Stimulated activated CD8-positive, alpha-beta memory T cell treated with anti-CD3 and anti-CD28 coated beads, Interleukin-12 subunit alpha, Interleukin-12 subunit beta, amount 100 ng/mL, for 4 hours (primary cell): ENCODE measurements at places on chromosomes 7 and 10.

DNA sequence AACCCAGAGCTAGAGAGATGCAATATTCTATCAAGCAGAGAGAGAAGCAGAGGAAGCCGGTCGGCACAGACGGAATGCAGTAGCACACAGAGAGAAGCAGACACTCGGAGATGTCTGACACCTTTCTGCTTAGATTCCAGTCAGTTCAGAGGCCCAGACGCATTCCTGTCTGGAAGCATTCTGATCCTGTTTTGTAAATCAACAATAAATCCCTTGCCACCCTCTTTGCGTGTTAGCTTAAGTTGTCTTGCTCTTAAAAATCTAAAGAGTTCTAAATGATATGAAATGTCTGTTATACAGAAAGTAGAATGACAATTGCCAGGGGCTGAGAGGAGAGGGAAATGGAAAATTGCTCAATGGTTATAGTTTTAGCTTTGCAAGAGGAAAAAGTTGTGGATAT lies 27.4 kb upstream of the ATRNL1 start:
- DNase-seq: no peak

GRCh38 chr7:137804836-137805235 lies 41.9 kb downstream of the DGKI start:
- DNase-seq: no peak

- no peak for DNase-seq
These were observed 95.3 kb upstream of the CYP26C1 start for GRCh38 chr10:92965314-92965713.

GRCh38 chr7:16975712-16976111 lies 93.9 kb upstream of the AGR3 start:
- DNase-seq: no peak

- DNase-seq: no peak
These were observed 78.5 kb upstream of the PDCD4 start for GRCh38 chr10:110793128-110793812.

GRCh38 chr10:70891627-70892026 lies 3.3 kb upstream of the PCBD1 start:
- no peak for DNase-seq

DNA sequence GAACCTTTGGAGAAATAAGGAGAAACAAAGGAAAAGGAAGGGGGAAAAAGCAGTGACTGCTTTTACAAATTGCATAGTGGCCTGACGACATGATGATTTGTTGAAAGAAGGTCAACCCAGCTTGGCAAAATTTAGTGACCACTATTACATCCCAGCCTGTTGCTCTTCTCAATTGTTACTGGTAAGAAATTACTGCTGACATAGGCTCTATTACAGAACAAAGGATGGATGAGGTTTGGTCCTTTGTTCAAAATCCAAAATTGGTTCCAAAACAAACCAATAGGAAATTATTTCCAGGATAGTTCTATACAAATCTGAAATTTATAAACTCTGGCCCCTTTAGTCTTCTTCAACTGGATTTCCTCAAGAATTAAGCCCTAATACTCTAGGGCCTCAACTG lies 39.6 kb downstream of the USP54 start:
- DNase-seq: no peak

- DNase-seq: no peak
These were observed 49.4 kb downstream of the CXCL12 start for GRCh38 chr10:44335330-44336021.

- DNase-seq: no peak
These were observed 52.8 kb downstream of the ABLIM1 start for GRCh38 chr10:114605155-114605797.

DNA sequence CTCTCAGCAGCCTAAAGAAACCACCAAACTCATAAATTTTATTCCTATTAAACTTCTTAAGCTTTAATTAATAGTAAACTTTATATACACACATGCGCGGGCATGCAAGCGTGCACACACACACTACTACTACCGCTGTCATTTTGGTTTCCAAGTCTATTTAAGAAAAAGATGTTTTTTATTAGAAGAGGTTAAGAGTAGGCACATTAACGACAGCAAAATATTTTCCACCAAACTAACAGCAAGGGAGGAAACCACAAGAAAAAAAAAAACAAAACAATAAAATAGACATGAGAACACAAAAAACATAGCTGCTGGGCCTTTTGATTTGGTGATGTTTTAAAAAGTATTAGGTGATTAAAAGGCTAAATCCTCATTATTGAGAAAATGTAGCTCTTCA lies 28.6 kb downstream of the RTKN2 start:
- DNase-seq: no peak

DNA sequence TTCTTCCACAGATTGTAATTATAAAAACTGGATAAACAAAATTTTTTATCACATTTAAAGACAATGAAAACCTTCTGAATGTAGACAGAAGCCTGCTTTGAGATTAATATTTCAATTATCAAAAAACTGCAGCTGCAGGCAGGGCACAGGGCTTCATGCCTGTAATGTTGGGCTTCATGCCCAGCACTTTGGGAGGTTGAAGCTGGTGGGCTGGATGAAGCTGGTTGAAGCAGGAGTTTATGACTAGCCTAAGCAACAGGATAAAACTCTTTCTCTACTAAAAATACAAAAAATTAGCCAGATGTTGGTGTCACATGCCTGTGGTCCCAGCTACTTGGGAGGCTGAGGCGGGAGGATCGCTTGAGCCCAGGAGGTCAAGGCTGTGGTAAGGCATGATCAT lies 41.2 kb downstream of the PDZD8 start:
- DNase-seq: no peak

DNA sequence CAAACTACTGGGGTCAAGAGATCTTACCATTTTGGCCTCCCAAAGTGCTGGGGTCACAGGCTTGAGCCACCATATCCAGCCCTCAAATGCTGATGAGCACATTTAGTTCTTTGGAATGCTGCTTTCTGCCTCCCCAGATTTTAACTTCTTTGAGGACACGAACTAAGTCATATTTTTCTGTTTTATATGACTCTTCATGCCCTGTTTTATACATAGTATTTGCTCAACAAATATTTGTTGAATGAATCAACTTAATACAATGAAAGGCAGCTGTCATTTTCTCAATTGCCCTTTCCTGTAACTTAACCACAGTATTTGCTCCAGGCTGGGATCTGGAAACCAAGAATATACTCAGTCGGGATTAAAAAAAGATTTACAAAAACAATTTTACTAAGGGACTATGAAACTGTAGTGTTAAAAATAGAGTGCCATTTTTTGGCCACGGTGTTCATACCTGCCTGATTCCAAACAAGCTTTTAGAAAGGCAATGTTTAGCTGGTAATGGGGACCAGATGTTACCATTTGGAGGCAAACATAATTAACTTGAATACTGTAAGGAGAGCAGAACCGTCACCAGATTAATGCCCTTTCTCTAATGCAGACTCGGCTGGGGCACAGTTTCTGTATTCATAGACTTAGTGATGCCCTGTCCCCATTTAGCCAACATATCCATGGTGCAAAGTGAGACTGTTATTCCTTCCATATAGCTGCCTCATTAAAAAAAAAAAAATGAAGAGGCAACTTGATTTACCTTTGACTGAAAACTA lies 117.6 kb downstream of the NRP1 start:
- DNase-seq: no peak

GRCh38 chr7:122014697-122015096 lies 129.4 kb downstream of the AASS start:
- no peak for DNase-seq

- DNase-seq: no peak
These were observed 13.6 kb downstream of the IRF5 start for GRCh38 chr7:128951296-128951695.

DNA sequence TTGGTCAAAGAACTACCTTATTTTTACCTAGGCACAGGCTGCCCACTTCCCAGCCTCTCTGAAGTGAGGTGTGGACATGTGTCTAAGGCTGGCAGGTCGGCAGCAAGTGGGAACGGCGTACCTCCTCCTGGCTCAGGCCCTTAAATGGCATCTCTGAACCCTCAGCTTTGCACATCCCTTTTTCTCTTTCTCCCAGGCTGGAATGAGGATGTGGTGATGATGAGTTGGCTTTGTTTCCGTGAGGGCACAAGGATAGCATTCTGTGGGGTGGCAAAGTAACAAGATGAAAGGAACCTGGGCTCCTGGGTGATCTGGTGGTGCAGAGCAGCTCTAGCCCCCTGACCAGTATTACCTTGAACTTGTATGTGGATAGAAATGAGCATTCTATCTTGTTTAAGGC lies 196.8 kb downstream of the REEP3 start:
- no peak for DNase-seq

GRCh38 chr7:140769852-140770251 lies 73.3 kb downstream of the NDUFB2 start:
- DNase-seq: no peak

GRCh38 chr7:30934225-30934624 lies 22.6 kb downstream of the AQP1 start:
- DNase-seq: no peak

GRCh38 chr7:91165846-91166230 lies 98.4 kb upstream of the FZD1 start:
- no peak for DNase-seq

DNA sequence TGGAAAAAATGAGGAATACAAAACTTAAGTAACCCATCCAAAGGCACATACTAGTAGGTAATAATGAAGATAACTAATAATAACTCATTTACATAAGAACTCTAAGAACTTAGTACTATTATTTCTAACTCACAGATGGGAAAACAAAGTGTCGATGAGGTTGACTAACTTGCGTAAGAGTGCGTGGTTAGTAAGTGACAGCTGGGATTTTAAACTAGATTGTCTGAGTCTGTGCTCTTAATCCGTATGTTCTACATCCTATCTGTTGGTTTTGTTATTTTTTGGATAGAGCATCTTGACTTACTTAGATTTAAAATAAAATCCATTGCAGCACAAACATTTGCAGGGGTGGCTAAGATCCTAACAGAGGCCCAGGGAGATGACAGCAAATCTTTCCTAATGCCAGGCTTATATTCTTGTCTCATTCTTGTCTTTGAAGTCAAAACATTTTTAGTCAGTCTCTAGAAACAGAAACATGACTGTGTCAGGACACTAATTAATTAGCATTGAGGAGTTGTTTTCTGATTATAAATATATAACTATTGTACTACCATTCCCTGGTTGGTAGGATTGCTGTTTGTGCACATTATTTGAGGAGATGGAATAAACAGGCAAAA lies 11.7 kb downstream of the RPA3 start:
- DNase-seq: no peak

DNA sequence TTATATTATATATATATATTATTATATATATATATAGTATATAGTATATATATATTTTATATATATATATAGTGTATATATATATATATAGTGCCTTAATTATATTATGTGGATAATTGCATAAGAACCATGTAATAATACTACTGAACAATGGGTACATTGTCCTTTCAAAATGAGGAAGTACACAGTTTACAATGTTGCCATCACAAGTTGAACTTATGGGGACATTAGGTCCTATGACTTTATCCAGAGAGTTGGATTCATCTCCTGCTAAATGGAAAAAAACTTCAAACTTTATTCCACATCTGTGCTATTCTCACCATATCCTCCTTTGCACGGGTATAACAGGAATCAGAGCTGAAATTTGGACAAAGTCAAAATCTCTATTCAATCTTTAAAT lies 105.0 kb upstream of the AGR3 start:
- no peak for DNase-seq

GRCh38 chr10:60932756-60933155 lies 11.2 kb downstream of the RHOBTB1 start:
- no peak for DNase-seq

GRCh38 chr10:112815269-112816032 lies 134.6 kb upstream of the TCF7L2 start:
- DNase-seq: no peak

DNA sequence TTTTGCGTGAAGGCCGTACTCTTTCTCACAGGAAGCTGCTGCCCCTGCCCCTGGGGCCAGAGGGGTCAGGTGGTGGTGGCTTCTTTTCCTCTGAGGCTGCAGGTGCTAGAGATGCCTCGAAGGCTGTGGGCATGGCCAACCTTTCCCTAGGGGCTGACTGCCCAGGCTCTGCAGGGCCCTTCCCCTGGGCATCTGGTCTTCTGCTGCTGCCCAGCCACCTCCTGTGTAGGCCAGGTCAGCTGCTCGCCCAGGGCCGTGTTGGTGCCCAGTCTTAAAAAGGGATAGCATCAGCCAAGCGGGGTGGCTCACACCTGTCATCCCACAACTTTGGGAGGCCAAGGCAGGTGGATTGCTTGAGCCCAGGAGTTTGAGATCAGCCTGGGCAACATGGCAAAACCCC lies 114.3 kb downstream of the FAM53B start:
- DNase-seq: no peak

- no peak for DNase-seq
These were observed 336.7 kb upstream of the NPVF start for GRCh38 chr7:25565002-25565401.

- DNase-seq: no peak
These were observed 277.0 kb downstream of the INHBA start for GRCh38 chr7:41425926-41426325.

DNA sequence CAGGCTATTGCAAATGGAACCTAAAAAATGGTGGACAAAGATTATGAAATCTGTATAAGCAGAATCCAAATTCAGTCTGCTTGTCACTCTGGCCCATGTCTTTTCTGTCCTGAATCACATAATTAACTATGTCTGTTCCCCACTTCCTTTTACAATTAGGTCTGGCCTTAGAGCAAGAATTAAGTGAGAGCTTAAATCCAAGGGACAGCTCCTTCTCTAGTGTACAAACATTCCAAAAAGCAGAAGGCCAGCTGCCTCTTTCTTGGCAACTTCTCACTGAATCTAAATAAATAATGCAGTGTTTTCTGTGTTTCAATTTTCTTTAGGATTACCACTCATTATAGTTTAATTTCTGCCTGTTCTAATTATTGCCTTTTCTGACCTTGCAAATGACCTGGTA lies 39.3 kb upstream of the NEBL start:
- DNase-seq: no peak

GRCh38 chr7:131012477-131013031 lies 278.5 kb upstream of the KLF14 start:
- DNase-seq: no peak
